Amniotic stem cell (primary cell): ENCODE measurements at places on chromosomes 4 and X.

DNA sequence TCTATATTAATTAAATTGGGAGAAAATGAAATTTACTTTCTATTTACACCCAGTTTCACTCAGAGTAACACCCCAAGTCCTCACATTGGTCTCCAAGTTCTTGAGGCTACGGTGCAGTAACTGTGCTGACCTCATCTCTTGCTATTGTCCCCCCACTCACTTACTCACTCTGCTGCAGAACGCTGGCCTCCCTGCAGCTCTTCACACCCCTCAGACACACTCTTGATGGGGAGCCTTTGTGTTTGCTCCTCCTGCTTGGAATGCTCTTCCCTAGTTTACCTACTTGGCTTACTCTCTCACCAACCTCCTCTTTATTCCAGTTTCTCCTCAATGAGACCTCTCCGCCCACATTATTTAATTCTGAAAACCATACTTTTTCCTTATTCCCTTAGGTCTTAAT lies 22.2 kb upstream of the SPARCL1 start:
- DNase-seq: no peak

GRCh38 chr4:3228881-3229280 lies 20.1 kb upstream of the MSANTD1 start:
- DNase-seq: no peak

DNA sequence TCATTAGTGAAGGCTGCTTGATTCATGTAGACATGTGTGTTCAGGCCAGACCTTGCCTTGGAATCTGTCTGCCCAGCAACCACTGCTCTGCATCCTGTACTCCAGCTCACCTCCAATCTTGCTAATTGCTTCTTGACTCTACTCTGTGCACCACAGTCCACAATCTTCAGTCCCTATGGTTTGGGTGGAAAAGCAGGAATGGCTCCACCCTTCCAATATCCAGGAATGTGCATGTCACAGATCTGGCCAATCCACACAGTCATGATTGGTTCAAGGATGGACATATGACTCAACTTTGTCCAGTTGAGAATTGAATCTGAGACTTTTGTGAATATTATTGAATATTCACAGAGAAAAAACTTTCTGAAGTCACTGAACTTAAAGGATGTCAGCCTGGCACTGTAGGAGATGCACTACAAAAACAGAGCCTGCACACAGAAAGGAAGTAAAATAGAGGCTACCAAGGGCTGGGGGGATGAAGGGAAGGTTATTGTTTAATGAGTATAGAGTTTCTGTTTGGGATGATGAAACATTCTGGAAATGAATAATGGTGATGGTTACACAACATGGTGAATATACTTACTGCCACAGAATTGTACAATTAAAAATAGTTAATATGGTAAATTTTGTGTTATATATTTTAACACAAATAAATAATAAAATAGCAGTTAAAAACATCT lies 161.3 kb upstream of the USP38 start:
- DNase-seq: no peak

- no peak for DNase-seq
Measured at GRCh38 chr4:186851291-186852072, 127.8 kb upstream of the FAT1 start.

- DNase-seq: no peak
Measured at GRCh38 chr4:53161051-53161786, 204.6 kb downstream of the SCFD2 start.

GRCh38 chrX:68146054-68146453 lies 287.2 kb downstream of the OPHN1 start:
- peak; percentile 3 for DNase-seq

GRCh38 chr4:41362621-41363383 lies 106.1 kb downstream of the UCHL1 start:
- DNase-seq: no peak

DNA sequence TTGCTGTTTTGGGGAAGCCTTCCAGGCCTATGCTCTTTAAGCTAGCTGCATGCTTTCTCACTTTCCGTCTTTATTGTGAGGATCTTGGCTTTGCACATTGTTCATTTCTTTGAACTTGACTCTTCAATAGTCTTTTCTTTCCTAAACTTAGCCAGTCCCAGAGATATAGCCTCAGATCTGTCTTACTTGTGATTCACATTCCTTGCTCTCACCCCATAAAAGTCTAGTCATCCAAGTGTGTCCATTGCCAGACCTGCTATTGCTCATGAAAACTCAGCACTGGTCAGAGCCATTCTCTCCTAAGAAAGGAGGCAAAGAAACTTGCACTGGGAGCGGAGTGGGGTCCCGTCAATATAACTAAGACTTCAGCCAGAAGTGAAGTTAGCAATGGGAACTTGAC lies 275.0 kb upstream of the CTSO start:
- no peak for DNase-seq

DNA sequence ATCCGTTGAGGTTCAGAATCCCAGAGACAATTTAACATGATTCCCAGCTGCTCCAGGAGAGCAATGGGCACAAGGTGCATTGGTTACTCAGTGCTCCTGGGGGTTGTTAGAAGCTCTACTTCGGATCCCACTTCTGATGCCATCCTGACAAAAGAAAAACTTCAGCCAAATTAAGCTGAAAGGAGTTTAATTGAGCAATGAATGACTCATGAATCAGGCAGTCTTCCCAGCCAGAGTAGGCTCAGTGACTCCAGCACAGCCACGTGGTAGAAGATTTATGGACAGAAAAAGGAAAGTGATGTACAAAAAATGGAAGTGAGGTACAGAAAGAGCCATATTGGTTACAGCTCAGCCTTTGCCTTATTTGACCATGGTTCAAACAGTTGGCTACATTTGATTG lies 95.7 kb downstream of the PWWP3B start:
- no peak for DNase-seq

- no peak for DNase-seq
Measured at GRCh38 chr4:176584031-176584606, 208.6 kb downstream of the VEGFC start.

DNA sequence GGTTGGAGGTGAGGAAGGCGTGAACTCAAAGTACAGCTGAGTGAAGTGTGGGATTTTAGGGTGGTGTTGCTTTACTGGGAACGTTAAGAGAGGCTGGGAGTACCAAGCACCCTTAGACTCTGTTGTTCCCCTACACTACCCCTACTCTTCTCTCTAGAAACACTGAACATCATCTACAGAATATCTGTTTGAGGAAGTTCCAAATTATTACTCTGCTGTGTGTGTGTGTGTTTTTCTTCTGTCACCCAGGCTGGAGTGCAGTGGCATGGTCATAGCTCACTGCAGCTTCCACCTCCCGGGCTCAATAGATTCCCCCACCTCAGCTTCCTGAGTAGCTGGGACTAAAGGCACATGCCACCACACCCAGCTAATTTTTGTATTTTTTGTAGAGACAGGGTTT lies 76.7 kb upstream of the AP1S2 start:
- DNase-seq: no peak

DNA sequence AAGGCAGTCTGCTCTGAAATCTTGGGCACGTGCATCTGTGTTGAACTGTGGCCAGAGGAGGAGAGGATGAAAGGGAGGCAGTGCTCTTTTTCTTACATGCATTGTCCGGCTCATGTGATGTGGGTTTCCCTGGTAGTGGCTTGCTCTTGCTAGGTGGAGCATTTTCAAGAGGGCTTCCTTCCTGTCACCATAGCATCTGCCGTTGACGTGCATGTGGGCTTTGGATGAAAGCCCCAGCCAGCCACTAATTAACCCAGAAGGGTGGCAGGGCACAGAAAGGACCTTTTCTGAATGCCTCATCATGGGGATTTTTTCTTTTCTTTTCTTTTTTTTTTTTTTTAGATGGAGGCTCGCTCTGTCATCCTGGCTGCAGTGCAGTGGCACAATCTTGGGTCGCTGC lies 121.3 kb downstream of the GPR143 start:
- DNase-seq: no peak

- DNase-seq: no peak
Measured at GRCh38 chr4:41400296-41400695, 137.7 kb upstream of the LIMCH1 start.

- no peak for DNase-seq
Measured at GRCh38 chr4:150581056-150581605, 820 bp upstream of the MAB21L2 start.

GRCh38 chr4:119632216-119632615 lies 3.6 kb upstream of the PDE5A start:
- DNase-seq: no peak

GRCh38 chr4:2804449-2804972 lies 11.6 kb downstream of the SH3BP2 start:
- DNase-seq: no peak

GRCh38 chr4:145719752-145720624 lies 40.0 kb downstream of the C4orf51 start:
- DNase-seq: no peak
